Hematopoietic multipotent progenitor cell treated with erythropoietin and hydrocortisone succinate and interleukin-3 and kit ligand, for 8 days (in vitro differentiated cells): ENCODE measurements at places on chromosomes 7 and 10.
A peak's percentile ranks its signal among the peaks of the same experiment; 100 is the strongest.

- DNase-seq: no peak
Measured at GRCh38 chr10:117536866-117537435, 5.6 kb upstream of the EMX2 start.

- no peak for DNase-seq
Measured at GRCh38 chr10:34985823-34986222, 104.3 kb downstream of the CUL2 start.

DNA sequence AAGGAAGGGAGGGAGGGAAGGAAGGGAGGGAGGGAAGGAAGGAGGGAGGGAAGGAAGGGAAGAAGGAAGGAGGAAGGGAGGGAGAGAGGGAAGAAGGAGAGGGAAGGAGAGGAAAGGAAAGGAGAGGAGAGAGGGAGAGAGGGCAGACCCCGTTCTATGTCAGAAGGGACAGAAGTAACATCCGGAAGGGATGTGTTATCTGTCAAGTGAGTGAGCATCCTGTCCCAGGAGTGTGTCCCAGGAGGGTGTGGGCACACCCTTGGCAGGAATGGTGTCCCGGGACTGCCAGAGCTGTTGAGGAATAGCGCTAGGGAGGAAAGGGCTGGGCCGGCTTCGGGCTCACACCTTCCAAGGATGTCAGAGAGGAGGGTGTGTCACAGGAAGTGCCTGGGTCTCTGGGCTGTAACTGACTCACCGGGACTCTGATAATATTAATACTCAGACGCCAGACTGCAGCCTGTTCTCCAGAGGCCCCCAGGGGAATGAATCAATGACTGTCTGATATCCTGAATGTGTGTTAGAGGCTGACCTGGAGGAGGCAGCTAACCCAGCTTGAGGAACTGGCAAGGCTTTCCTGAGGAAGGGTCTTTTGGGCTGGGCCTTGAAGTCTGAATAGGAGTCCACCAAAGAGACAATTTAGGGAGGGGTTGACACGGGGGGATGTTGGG is 125.6 kb upstream of the TNRC18 start:
- peak; percentile 42 for DNase-seq

- no peak for DNase-seq
Measured at GRCh38 chr10:132726194-132726593, 59.8 kb downstream of the NKX6-2 start.

GRCh38 chr10:128125416-128125943 is 743 bp downstream of the MKI67 start:
- peak; percentile 28 for DNase-seq

GRCh38 chr10:129643266-129643665 is 176.2 kb downstream of the MGMT start:
- no peak for DNase-seq

- no peak for DNase-seq
Measured at GRCh38 chr10:60399328-60399727, 9.7 kb upstream of the ANK3 start.

DNA sequence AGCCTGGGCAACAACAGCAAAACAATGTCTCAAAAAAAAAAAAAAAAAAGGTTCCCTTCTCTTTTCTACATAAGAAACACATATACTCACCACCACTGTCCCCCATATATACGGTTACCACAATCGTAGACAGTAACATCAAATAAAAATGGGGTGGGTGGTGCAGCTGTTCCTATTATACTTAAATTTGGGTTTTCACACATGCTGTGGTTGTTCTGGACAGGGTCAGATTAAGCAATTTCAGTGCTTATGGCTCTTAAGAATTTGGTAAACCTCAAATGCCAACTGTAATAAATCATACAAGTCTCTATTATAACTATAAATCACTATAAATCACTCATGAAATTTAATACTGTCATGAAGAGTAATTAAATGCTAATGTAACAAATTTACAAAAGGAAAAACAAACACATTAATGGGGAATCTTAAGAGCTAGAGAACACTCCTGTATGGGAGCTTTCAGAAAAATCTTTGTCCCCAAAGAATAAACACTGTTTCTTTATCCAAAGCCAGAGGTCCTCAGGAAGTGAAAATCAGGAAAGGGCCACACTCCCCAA is 143.6 kb downstream of the GLI3 start:
- no peak for DNase-seq

- DNase-seq: no peak
Measured at GRCh38 chr10:43209651-43210141, 57.2 kb downstream of the RASGEF1A start.
